ENCODE measurements at places on chromosomes 6 and 20. TPM values are rescaled to one million over a fixed set of nuclear protein-coding genes. Genes with fewer than 3 reads are reported as not detected.

The INSM1 gene
- total RNA-seq = not detected

DNA sequence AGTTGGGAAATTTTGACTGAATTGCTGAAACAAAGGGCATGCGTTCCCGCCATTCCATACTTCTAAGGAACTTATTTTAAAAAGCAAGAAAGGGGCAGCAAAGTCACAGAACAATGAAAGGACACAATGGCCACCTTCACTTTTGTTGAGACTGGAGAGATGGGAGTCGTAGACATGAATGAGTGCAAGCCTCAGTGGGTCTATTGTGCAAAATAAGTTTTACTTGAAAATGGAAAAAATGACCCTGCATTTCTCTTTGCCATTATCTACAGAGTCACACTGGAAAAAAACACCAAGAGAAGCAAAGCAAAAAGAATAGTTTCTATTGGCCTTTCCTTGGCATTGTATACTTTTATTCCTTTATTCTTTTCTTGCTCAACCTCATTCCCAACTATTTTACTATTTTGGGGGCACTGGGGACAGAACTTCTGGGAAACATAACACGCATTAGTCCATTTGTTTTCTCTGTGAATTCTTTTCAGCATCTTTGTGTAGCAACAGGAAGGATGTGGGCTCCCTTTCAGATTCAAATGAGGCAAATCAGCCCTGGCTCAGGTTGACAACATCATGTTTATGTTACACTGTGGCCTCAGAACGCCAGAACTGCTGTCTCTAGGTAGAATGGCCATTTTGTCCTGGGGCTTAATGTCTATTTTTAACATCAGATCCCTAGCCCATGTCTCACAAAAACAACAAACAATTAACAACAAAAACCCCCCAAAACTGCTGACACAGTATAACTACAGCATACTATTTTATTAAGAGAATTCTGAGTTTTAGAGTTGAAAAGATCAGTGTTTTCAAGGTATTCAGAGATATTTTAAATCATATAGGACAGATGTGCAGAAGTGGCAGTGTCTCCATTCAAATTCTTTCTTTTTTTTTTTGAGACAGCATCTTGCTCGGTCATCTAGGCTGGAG, 122.2 kb downstream of the FYN start:
- no peak for DNase-seq

DNA sequence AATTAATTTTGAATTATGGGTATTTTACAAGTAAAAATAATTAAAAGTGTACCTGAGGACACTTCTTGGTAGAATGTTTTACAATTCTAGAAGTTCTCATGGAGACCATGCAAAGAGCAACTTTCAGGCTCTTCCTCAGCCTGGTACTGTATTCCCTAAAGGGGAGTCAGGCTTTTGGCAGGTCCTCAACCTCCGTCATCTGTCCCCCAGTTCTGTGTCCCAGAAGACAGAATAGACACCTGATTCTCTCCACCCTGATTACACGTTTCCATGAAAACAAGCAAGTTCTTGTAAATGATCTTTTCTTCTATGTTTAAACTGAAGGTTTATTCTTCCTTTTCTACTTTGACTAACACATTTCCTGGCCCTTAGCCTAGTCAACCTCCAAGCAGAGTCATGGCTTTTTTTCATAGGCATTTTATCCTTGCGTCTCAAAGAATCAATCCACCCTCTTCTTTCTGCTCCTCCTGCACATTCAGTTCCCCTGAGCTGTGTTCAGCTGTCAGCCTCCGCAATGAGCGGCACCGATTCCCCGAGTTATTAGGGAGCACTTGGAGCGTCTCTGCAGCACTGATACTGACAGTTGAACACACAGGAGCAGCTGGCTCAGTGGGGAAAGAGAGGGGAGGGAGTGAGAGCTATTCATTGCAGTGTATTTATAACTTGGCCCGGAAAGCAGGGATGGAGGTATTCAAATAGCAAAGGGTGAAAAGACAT, 1082.4 kb upstream of the MAP3K7 start:
- no peak for DNase-seq

GRCh38 chr6:53199156-53199555, 50.5 kb upstream of the GCM1 start:
- DNase-seq = no peak

GRCh38 chr20:1171461-1172093, 13.2 kb downstream of the TMEM74B start:
- peak; percentile 53 for DNase-seq

The TPD52L1 gene
- total RNA-seq = 328 TPM

The SLCO4A1 gene
- 65.5 TPM for total RNA-seq

DNA sequence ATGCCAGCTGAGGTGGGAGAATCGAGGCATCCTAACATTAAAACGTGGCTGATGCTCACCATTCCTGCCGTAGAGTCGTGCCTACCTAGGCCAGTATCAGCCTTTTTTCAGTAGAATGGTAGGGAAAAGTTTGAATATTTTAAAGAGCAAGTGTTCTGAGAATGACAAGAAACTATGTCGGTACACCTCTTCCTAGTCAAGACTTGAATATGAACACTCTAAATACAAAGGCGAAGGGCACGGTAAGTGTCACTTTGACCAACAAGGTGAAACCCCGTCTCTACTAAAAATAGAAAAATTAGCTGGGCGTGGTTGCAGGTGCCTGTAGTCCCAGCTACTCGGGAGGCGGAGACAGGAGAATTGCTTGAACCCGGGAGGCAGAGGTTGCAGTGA, 1.0 kb downstream of the GINM1 start:
- no peak for DNase-seq

The PRDM13 gene
- total RNA-seq = 1.9 TPM

GRCh38 chr20:21033817-21034216, 72.3 kb downstream of the LINC00237 start:
- DNase-seq = no peak

The CD83 gene
- 10.5 TPM for total RNA-seq

GRCh38 chr6:44576132-44576631, 188.7 kb downstream of the CDC5L start:
- no peak for DNase-seq
